RPMI7951 (cell line): ENCODE measurements at places on chromosomes 7 and 10. TPM values are rescaled to one million over a fixed set of nuclear protein-coding genes. Genes with fewer than 3 reads are reported as not detected.

DNA sequence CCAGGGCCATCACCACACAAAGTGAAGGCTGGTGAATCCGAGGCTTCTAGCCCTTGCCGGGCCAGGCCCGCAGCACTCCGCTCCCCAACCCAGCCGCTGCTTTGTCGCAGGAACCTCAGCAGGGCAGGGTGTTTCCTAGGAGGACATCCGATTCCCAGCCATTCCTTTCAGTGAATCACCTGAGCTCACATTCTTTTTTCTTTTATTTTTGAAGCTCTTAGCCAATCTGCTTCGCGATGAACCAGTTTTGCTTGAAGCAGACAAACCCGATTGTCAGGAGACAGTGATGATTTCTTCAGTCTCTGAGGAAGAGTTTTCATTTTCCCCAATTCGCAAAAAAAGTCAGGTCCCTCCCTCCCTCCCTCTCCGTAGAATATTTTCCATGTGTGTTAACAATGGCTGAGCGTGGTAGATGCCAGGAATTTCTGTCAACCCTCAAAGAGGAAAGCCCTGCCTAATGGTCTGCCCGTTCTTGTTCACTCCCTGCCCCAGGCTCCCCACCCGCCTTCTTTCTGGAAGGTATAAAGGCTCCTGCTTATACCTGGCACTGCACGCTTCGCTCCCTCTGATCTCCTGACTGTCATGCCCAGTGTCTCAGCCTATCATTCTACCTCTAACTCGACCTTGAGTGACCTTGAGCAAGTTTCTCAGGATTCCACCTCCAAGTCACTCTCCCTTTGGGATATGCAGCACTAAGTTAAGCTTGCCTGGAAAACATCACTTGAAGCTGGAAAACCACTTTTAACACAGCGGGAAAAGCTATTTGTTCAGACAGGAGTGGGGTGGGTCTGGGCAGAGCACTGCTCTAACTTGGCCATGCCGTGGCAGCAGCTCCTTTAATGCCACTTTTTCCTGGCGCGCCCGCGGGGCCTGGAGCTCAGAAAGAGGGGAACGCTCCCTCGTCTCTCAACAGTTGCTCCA, 35.1 kb downstream of the EGFR start:
- no peak for DNase-seq

The SPDYE1 gene
- not detected in 2 replicates for total RNA-seq

The ASIC3 gene
- total RNA-seq: 0.10 and 1.3 TPM in 2 replicates

- no peak for DNase-seq
These were observed 292.2 kb upstream of the TAC1 start for GRCh38 chr7:97439637-97440214.

- no peak for DNase-seq
These were observed 82.4 kb upstream of the FAM171A1 start for GRCh38 chr10:15453457-15453856.

GRCh38 chr7:82257118-82257695, 186.4 kb downstream of the CACNA2D1 start:
- DNase-seq: no peak

The WASHC2A gene
- 10.8 and 12.5 TPM in 2 replicates for total RNA-seq

DNA sequence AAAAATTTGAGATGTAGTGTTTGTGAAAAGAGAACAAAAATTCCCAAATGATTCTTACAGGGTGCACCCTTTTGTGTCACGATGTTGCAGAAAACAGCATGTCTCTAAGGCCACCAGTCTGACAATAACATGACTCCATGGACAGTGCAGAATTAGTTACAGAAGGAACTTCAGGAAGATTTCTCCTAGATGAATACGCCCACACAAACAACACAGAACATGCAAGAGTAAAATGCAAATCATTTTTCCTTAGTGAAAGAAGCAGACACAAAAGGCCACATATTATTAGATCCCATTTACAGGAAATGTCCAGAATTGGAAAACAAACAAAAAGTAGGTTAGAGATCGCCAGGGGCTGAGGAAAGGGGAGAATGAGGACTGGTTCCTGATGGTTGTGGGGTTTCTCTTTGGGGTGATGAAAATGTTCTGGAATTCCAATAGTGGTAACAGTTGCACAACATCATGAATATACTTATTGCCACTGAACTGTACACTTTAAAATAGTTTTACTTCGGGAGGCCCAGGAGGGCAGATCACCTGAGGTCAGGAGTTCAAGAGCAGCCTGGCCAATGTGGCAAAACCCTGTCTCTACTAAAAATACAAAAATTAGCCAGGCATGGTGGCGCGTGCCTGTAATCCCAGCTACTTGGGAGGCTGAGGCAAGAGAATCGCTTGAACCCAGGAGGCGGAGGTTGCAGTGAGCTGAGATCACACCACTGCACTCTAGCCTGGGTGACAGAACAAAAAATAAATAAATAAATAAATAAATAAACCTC, 10.2 kb downstream of the ZC3HAV1 start:
- DNase-seq: no peak

GRCh38 chr10:102652170-102652916, 8.1 kb downstream of the TRIM8 start:
- no peak for DNase-seq

DNA sequence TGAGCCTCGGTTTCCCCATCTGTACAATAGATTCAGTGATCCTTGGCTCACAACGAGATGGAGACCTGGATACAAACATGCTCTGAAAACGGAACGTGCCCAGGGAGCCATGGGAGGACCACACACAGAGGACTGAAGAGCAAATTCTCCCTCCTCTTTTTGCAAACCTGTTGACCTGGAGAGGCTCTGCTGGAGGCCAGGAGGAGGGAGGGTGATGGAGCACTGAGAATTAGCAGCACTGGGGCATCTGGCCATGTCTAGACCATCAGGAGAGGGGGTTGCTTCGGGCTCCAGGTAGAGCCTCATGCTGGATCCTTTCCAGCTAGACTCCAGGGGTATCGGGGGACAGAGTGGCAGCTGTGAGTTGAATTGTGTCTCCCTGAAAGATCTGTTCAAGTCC, 97.4 kb upstream of the GPR26 start:
- no peak for DNase-seq

DNA sequence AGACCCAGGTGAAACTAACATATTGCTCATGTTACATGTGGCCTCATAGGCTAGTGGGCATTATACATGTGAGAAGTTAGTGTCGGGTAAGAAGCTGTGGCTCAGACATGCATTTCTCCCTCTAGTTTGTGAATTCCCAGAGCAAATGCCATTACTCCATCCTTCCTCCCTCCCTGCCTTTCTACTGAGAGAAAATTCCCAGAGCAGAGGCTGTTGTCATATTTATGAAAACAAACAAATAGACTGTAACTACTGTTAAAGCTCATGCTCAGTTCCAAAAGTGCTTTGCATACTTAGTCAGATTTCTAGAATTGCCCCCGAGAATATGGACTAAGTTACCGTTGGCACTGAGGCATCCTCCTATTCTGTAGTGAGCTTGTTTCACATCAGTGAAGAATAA, 29.0 kb downstream of the ZNRF2 start:
- DNase-seq: no peak

GRCh38 chr10:50294582-50294981, 43.3 kb upstream of the ASAH2 start:
- no peak for DNase-seq

DNA sequence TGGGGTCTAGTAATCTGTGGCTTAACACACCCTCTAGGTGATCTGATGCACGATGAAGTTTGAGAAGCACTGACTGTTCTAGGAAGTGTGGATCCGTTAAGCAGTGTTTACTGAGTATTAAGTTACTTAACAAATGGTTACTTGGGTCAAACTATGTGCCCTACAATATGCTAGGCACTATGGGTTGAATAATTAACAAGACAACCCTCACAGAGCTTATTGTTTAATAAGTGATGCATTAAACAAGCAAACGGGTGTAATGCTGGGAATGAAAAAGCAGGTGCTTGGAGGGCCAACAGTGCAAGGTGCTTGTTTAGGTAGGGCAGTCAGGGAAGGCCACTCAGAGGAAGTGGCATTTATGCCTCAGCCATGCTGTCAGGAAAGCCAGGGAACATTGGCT, 378.0 kb upstream of the PODXL start:
- DNase-seq: no peak

DNA sequence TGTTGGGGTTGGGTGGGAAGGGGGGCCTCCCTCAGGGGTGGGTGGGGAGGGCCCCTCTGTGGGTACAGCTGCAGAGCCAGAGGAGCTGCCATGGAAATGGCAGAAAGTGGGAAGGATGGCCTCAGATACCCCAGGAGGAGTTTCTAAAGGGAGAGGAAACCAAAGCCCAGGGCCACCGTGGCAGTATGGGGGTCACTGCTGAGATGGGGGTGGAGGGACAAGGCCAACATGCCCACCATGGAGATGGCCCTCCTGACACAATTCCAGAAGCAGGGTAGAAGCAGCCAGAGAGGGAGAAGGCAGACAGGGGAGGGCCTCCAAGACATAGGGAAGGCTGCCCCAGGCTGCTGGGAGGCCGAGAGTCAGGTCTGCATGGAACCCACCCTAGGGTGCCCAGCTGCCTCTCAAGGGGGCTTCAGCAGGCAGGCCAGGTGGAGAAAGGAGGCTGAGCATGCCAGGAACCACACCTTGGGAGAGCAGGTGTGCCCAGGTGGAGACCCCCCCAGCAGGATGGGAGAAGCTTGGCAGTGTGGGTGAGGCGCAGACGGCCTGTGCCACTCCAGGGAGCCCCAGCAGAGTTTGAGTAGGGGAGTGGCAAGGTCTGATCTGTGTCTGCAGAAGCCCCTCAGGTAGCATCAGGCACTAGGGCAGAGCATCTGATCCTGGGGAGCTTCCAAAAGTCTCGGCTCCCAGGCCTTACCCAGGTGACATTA, 146.8 kb downstream of the ARHGAP22 start:
- DNase-seq: no peak
